Stimulated activated CD8-positive, alpha-beta memory T cell treated with anti-CD3 and anti-CD28 coated beads, Interleukin-2, amount 100 ng/mL, for 1 hour (primary cell): ENCODE measurements at places on chromosomes 3 and 15.
A peak's percentile ranks its signal among the peaks of the same experiment; 100 is the strongest.

- no peak for DNase-seq
Measured at GRCh38 chr3:186184021-186184420, 75.1 kb upstream of the ETV5 start.

DNA sequence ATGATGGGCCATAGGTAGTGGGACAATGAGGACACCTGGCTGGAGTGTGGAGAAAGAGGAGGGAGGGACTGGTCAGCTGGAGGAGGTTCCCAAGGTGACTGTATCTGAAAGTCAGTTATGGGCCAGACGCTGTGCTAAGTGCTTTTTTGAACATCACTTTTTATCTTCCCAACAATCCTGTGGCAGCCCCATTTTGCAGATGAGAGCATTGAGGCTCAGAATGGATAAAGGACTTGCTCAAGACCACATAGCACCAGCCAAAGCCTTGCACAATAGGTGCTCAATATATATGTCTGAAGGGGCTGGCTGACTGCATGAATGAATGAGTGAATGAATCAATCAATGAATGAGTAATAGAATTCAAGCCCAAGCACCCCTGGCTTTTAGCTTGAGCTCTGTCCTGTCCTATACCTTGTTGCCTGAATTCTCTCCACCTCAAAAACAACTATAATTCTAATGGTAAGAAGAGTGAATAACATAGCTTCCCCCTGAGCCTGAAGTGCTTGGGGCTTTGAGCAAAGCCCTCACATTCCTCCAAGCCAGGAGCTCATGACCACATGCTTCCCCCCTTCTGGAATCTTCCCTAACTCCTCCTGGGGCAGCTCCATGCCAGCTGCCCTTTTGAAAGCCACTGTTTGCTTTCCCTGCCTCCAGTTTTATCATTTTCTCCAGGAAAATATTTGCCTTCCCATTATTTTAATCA, 150.9 kb downstream of the RPLP1 start:
- DNase-seq: no peak

DNA sequence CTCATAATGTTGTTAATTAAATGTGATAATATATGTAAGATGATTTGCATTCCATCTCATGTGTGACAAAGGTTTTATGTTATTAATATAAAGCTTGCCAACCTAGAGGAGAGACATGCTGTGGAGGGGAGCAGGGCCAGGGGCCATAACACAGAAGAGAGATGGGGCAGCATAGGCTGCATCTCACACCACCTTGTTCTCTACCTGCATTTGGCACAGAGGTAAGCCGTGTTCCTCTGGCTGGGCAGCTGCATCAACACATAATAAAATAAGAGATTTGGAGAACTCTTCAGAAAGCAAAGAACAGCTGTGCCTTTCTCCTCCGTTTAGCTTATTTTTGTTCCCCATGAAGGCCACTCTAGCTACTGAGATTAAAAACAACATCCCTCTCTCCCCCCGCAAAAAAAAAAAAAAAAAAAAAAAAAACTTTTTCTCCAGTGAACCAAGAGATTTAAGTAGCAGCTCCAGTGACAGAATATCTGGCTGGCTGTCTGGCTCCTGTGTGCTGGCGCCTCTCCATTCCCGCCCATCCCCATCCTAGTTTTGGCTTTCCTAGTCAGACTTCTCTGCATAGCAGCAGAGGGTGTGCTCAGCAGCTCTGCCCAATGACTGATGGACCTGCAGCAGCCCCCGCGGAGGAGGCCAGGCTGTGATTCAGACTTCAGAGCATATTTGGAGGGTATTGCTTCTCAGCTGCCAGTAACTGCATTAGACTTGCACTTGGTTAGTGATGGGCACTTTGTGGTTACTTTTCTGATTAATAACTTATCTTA, 52.2 kb upstream of the STXBP5L start:
- DNase-seq: no peak

DNA sequence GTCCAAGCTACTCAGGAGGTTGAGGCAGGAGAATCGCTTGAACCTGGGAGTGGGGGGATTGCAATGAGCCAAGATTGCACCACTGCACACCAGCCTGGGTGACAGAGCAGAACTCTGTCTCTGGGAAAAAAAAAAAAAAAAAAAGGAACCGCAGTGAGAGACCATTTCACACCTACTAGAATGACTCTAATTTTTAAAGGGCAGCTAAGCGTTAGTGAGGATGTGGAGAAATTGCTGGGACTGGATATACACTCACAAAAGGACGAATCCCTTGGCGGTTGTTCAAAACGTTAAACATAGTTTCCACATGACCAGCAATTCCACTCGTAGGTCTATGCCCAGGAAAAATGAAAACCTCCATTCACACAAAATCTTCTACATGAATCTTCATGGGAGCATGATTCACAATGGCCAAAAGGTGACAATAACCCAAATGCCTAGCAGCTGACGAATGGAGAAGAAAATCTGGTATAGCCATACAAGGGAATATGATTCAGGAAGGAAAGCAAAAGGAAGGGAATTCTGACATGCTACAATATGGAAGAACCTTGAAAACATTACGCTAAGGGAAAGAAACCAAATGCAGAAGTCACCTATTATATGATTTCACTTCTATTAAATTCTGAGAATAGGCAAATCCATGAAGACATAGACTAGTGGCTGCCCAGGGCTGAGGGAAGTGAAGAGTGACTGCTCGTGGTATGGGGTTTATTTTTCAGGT, 127.0 kb downstream of the CHSY1 start:
- no peak for DNase-seq

DNA sequence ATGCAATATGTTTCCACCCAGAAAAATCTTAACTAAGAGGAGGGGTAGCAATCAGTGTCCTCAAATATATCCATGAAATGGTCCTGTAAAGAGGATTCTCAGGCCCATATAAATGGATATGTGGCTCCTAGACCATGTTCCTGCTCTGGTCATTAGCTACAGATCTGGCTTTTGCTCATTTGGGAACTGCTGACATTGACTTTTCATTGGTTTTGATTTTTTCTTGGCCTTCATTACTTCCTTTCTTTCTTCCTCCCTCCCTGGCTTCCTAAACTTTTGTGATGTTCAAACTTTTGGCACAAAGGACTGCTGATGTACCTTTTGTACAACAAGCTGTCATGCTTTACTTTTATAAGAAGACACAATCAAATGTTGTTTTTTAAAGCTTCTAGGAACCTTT, 41.6 kb upstream of the SNRK start:
- DNase-seq: no peak

GRCh38 chr15:43505738-43506137, 11.7 kb upstream of the MAP1A start:
- DNase-seq: no peak

DNA sequence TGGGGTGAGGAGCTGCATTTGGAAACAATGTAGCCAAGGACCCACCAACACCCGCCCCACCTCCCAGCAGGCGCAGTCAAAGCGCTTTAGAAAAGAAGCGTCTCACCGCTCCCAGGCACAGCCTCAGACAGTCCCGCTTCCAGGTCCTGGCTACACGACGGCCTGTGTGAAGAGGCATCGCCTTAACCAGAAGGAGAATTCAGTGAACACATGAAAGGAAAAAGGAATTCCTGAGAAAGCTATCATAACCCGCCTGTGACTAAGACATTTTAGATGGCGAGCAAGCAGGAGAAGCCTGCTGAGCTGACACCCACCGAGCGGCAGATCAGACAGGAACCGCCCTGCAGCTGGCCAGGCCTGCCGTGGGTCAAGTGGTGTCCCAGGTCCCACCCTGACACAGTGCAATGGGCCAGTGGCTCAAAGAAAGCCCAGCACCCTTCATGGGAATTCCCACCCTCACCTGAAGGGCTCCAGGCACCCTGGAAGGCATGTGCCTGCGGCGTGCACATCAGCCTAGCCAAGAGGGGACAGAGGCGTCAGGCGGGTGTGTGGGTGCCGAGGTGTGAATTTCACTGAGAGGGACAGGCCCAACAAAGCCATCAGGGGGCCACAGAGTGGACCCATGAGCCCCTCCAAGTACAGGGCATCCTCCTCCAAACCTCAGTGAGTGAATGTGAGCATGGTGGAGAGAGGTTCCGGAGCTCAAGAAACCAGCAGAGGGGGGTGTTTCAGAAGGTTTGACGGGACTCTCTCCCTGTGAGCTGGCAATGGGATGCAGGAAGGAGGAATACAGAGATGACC, 144.8 kb downstream of the NSMCE3 start:
- no peak for DNase-seq

DNA sequence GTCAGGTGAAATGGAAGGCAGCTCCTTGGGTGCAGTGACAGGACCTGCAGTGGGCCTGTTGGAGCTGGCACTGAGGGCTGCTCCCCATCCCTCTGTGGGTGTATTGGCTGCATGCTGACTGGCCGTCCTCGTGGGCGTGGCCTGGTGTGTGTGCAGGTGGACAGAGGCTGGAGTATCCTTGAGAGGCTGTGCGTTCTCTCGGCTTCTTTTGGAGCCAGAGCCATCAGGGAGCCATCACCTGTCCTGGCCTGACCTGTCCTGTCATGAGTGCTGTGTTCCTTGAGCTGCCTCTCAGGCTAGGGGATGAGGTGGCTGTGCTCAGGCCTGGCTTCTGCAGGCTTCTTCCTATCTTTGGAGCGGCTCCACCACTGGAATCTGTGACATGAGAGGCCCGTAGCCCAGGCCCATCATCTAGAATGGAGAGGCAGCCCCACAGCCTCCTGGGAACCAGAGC, 61.5 kb downstream of the APBA2 start:
- DNase-seq: no peak

DNA sequence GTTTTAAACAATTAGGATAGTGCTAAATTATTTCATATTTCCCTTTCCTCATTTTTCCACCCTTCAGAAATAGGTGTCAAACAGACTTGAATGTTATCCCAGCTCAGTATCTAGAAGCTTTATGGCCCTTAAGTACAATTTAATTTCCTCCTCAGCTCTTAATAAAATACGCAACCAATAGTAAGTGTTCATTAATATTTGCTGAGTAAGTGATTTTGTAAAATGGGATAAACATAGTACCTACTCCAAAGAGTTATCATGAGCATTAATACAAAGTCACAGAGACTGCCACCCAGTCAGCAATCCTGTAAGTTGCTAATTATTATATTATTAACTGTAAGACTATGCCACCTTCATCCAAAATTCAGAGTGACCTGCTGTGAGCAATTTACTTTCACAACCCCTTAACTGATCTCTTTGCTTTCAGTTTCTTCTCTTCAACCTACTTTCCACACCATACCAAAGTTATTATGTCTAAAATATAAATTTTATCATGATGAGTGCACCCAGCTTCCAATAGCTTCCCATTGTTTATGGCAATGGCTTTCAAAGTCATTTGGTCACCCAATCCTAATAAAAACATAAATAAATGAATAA, 30.7 kb upstream of the CLDN1 start:
- DNase-seq: no peak

DNA sequence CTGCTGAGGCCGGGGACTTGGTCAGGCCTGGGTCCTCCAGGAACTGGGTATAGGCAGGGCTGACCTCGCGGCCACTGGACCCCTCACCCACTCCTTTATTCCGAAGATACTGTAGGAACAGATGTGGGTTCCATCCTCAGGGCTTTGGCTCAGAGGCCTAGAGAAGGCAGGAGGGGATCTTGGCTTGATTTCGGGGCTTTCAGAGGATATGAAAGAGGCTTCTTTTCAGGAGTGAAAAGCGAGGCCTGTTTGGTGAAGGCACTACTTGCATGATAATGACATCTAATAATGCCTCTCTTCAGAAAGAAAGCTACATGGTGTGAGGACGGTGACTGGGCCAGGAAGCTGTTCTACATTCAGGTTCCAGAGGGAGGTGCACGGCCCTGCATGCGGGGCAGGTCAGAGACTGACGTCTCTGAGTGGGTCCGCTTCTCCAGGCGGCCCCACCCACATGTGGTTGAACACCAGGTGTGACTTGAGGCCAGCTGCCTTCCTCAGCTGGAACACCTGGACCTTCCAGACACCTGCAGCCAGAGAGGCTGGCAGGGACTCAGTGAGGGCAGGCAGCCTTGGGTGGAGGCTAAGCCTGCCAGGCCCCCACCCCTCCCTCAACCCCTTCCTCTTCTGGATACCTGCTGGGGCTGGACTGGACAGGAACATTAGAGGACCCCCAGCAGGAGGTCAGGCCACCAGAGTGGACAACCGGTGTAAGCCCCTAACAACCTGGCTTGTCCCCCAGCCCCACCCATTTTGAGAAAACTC, 31.1 kb upstream of the HHATL start:
- no peak for DNase-seq

DNA sequence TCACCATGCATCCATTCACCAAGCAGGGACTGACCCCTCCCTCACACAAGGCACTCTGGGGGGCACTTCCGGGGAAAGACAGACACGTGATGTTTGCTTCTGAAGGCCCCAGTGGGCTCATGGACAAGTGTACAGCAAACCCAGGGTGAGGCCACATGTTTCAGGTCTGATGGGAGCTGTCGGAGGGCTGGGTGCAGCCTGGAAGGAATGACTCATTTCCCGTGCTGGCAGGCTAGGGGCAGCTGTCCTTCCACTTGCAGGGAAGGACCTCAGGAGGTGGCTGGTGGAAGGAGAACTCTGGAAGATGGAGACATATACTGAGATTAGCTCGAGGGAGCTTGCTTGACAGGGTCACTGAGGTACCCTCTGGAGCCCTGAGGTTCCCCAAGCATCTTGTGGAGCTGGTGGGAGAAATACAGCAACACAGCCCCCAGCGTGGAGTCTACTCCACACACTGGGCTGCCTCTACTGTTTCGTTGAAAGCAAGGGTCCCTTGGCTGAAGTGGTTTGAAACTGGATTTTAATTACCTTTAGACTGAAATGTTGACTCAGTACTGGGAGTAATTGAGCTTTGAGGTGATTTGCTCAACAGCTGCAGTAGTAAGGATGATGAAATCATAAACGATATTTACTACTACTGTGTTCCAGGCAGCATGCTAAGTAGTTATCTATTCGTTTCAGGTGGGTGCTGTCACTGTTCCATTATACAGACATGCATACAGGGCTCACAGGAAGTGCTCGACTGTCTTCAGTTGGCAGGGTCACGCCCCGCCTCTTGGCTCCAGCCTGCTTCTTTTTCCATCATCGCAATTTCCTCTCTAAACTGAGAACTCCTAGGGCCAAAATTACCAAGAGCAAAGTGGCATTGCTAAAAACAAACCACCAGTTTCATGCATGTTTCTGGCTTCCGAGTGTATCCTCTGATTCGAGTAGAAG, 230.4 kb downstream of the ADAMTS17 start:
- DNase-seq: no peak

- DNase-seq: peak; percentile 25
Measured at GRCh38 chr15:60582370-60583036, 103.6 kb upstream of the ICE2 start.

GRCh38 chr3:126083913-126084767, at the start of gene SLC41A3:
SLC41A3 (minus strand) TSS chr3:126084124; CDS start chr3:126068219, 15,905 bp downstream.
- DNase-seq: peak; percentile 65

DNA sequence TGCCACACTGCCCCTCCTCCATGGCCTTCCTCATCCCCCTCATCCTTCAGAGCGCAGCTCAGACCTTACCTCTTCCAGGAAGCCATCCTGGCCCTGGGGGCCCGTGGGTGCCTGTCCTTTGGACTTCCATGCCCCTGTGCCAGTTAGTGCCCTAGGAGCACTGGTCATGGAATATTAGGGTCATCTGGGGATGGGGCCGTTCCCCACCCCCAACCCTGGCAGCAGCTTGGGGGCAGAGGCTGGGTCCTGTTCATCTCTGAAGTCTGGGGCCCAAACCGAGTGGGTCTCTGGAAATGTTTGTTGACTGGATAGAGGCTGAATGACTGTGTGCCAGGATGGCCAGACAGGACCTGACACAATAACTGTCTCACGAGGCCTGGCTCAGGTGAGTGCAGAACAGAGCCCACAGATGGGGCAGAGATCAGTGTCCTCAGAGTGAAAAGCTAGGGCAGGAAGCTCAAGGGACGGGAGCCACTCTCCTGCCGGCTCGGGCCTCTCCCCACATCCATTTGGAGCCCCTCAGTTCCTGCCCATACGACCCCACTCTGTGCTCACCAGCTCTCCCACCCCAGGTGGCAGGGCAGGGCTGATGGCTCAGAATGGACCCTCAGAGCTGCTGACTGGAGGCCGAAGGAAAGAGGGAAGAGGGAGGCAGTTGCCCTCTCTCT, 62.5 kb downstream of the TLE3 start:
- DNase-seq: no peak

GRCh38 chr3:183116025-183116614, 16.8 kb upstream of the MCCC1 start:
- DNase-seq: peak; percentile 2
